Adrenal gland (tissue), 19 donors: ENCODE measurements at places on chromosomes 16 and 17.

DNA sequence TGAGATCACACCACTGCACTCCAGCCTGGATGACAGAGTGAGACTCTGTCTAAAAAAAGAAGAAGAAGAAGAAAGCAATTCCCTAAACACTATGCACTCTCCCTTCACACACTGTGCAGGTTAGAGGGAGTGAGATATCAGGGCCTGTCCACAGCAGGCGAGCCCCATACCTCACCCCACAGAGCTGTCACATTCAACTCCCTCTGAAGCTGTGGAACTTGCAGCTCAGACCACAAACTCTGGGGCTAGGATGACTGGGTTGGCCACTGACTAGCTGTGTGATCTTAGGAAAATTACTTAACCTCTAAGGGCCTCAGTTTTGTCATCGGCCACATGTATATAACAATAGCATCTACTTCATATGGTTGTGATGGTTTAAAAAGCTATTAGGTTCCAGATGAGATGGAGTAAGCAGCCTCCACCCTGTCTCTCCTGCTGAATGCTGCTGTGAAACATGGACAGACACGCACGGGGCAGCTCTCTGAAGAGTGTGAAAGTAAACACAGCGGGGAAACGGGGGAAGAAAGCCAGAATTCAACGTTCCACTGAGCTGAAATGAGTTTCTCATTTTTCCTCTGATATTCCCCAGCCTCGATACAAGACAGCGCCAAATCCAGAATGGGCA lies 13.6 kb upstream of the PYY start:
- no peak for DNase-seq

DNA sequence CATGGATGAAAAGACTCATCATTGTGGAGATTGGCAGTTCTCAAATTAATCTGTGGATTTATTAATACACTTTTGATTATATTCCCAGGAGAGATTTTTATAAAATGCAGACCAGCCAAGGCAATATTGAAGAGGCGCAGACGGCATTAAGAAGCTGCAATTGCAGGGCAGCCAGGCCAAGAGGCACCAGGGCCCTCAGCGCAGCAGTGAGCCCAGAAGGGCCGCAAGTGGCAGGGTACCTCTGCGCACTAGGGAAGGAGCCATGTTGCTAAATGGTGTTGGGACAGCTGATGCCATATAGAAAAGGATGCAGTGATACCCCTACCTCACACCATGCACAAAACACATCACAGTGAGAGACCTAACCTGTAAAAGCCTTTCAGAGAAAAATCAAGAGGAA lies 36.6 kb upstream of the CHMP6 start:
- DNase-seq, result no peak

GRCh38 chr16:4795181-4795827 lies at the start of gene SMIM22:
SMIM22 (plus strand) TSS chr16:4795369; CDS start chr16:4795735, 366 bp downstream.
- DNase-seq, result no peak

GRCh38 chr17:77160875-77161530 lies 20.2 kb downstream of the SEC14L1 start:
- no peak for DNase-seq

GRCh38 chr16:70611224-70611598 lies 35.1 kb upstream of the IL34 start:
- DNase-seq, result no peak

DNA sequence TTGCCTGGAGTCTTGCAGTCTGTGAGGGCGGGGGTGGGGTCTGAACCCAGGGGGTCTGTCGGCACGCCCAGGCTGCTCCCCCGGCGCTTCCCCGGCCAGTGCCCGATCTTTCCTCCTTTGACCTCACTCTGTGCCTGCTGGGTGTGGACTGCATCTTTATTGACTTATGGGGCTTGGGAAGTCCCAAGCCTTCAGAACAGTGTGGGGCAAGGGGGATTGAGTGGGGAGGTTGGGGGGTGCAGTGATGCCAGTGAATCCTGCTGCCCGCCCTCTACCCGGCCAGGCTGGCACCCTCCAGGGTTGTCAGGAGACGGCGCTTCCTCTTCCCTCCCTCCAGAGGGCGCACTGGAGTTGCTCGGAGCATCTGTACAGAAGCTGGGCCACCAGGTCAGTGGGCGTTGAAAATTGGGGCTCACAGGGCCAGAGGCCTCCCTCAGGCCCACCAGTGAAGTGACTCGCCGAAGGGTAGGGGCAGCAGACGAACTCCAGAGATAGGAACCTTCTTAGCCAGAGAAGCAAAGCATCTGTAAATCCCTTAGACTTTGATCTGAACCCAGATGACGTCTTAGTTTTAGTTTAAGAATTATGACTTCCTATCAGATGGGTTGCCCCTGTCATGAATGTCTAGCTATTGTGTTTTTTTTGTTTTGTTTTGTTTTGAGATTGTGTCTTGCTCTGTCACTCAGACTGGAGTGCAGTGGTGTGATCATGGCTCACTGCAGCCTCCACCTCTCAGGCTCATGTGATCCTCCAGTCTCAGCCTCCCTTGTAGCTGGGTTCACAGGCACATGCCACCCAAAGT lies 184.8 kb upstream of the CIBAR2 start:
- DNase-seq, result peak; percentile 57

- no peak for DNase-seq
Observed at GRCh38 chr17:80453998-80454556, 22.3 kb downstream of the NPTX1 start.

GRCh38 chr17:9768381-9768934 lies 22.9 kb downstream of the DHRS7C start:
- no peak for DNase-seq
